ENCODE measurements at places on chromosomes 5 and 9.
A peak's percentile ranks its signal among the peaks of the same experiment; 100 is the strongest.

- no peak for DNase-seq
Observed at GRCh38 chr9:98008764-98009163, 25.6 kb downstream of the ANP32B start.

GRCh38 chr9:79817438-79818004 lies 245.8 kb downstream of the TLE4 start:
- DNase-seq, result no peak

DNA sequence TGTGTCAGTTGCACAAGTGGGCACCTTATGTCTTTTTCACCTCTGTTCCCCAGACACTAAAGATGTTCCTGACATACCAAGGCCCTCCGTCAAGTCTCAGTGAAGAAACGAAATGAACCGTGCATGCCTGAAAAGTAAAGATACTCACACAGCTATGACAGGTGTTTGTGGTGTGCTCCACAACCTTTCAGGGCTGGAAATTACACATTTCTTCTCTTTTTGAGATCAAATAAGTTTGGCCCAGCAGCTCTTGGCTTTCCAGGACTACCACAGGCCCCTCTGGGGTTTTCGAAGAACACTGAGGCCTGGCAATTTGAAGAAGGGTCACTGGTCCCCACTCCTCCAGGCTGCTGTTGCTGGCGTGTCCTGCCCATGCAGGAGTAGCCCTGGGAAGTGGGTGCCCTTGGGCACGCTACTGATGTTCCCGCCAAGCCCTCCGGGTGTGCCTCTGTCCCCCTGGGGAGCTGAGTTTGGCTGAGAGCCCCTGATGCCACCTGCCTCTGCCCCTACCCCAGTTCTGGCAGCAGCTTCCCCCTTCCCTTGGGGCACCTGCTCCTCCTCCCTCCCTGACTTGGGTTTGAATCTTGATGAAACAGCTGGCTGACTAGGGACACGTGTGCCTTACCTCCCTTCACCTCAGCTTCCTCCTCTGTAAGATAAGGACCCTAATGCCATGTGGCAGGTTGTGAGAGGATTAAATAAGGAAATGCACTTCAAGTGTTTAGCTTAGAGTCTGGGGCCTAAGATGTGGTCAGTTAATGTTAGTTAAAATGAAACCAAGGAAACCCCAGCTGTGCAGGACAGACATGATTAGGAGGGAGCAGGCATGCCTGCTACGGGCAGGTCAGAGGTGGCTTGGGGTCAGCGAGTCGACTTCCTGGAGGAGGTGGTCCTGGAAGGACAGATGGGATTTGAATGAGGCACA lies 49.1 kb upstream of the GADD45G start:
- no peak for DNase-seq

DNA sequence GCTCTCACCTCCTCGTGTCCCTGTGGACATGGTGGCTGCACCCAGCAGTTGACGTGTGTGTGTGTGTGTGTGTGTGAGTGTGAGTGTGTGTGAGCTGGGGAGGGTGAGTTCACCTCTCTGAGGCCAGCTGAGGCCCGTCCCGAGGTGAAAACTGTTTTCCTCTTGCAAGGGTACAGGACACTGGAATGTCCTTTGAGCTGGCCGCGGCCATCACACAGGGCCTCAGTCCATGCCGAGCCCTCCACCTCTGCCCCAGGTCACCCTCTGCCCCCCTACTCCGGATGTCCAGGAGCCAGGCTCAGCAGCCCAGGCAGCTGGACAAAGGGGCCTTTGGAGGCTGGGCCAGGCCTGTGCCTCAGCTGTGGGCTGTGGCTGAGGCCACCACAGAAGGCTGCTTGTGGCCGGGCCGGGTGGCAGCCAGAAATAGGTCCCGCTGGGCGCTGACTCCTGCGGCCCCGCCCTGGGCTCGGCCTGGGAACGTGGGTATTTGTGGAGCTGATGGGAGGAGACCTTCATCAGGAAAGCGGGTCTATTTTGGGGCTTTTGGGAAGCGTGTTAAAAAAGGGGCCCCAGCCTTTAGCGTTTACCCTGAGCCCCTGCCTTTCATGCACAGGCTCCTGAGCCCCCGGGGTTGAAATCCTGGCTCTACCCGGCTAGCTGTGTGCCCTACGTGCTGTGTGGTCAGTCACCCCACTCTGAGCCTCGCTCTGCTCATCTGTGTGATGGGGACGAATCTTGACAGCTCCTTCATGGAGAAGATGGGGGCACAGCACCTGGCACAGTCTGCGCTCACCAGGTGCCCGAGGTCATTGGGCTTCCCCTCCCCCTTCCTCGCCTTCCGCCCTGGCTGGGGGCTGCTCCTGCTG lies 75.1 kb upstream of the IER5L start:
- DNase-seq, result peak; percentile 78

GRCh38 chr5:138032028-138032571 lies 779 bp downstream of the FAM13B start:
- DNase-seq, result peak; percentile 69

GRCh38 chr9:90958328-90958727 lies 156.7 kb downstream of the SYK start:
- no peak for DNase-seq

- DNase-seq, result no peak
Observed at GRCh38 chr5:83406906-83407305, 64.6 kb upstream of the VCAN start.

- no peak for DNase-seq
Observed at GRCh38 chr9:33248606-33249005, 8.6 kb downstream of the SPINK4 start.

DNA sequence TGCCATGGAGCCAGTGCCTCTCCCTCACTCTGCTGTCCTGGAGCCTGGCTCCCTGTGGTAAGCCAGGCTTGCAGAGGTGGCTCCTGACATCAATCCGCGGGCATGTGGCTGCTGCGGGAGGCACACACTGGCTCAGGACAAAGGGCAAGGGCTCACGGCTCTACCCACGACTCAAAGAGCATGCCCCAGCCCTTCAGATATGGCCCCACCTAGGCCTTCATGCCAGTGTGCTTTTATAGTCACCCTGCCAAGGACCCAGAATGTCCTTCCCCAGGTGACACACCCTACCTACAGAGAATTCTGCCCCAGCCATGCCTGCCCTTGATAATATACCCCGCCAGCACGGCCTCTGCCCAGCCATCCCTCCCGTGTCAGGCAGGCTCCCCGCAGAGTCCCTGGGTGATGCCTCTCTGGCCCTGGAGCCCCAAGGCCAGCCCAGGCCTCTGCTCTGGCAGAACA lies 1.6 kb downstream of the MGAT4B start:
- DNase-seq, result no peak

DNA sequence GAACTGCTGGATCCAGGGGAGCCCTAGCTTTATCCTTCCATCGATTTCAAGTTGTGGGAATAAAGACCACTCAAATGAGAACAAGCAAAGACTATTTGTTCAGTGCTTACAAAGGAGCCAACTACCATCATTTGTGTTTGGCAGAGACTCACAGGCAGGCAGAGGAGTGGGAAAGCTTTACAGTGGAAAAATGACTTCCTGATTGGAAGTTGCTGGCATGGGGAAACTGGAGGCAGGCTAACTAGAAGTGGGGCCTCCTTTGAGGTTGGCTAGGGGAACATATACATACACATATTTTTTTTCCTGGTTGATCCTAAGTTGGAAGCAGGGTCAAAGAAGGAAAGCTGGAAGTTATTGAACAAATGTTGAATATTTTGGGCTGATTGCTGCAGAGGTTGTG lies 121.7 kb downstream of the ACTBL2 start:
- DNase-seq, result no peak

- DNase-seq, result no peak
Observed at GRCh38 chr9:127390563-127390962, 6.4 kb upstream of the SLC2A8 start.

DNA sequence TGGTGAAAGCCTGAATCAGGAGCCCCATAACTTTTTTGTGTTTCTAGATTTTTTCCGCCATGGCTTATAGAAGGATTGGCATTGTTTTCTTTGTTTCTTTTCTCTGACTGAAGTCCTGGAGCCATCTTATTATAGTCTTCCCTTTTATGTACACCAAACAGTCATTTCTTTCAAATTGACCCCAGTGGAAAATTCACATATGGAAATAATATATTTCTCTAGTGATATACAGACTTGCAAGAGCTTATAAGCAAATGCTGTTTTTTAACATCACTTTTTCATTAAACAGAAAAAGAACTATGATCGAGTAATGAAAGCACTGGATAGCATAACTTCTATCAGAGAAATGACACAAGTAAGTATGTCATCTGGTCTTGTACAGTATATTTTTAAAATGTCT lies 155.6 kb downstream of the PARP8 start:
- no peak for DNase-seq

- no peak for DNase-seq
Observed at GRCh38 chr5:170630226-170630625, 126.4 kb downstream of the KCNIP1 start.

GRCh38 chr9:127104581-127105311 lies 17.7 kb downstream of the ANGPTL2 start:
- DNase-seq, result no peak

DNA sequence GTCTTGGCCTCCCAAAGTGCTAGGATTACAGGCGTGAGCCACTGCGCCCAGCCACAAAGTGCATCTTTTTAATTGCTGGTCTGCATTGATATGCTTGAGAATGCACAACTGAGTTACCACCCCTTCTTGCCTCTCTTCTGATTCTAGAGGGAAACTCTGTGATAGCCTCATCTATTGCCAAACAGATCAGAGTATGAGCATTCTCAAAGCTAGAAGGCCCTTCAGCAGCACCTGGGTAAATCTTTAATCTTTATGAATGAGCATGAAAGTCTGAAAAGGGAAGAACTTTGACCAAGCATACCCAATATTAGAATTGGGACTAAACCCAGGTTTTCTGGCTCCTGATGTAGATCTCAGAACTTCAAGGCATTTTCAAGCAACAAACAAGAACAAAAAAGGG lies 298.3 kb upstream of the TNC start:
- DNase-seq, result no peak

DNA sequence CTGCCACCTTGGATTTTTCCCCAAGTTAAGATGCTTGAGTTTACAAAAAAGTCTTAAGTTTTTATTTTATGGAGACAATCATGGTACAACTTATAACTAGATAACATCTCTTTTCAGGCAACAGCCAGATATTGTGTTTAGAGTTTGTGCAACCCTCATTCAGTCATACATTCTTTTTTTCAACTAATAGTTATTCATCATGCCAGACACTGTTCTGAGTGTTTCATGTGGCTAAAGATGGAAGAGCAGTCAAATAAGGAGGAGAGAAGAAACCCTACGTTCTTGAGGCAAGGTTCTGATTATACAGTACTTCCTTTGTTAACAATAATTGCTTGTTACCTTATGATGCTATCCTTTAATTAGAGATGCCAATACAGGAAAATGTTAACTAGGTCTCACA lies 42.1 kb upstream of the ZNF462 start:
- no peak for DNase-seq

- no peak for DNase-seq
Observed at GRCh38 chr5:125424402-125425141, 678.1 kb upstream of the ZNF608 start.

GRCh38 chr5:150675069-150675468 lies 14.0 kb downstream of the MYOZ3 start:
- no peak for DNase-seq

- no peak for DNase-seq
Observed at GRCh38 chr5:61991430-61991829, 314.6 kb upstream of the KIF2A start.

- DNase-seq, result no peak
Observed at GRCh38 chr9:98552331-98552730, 156.4 kb downstream of the GABBR2 start.

DNA sequence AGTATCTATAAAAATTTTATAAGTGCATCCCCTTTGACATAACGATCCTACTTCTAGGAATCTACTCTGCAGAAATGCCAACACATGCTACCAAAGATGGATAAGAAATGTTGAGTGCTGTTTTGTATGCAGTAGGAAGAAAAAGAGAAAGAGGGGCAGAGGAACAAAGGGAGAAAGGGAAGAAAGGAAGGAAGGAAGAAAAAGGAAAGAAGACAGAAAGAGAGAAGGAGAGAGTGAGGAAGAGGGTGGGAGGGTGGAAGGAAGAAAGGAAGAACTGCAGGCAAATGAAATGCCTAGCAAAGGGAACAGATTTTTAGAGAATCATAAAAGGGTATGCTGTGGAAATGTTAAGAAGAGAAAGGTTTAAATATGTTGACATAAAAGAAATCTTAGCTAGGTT lies 48.5 kb upstream of the ALDOB start:
- no peak for DNase-seq

DNA sequence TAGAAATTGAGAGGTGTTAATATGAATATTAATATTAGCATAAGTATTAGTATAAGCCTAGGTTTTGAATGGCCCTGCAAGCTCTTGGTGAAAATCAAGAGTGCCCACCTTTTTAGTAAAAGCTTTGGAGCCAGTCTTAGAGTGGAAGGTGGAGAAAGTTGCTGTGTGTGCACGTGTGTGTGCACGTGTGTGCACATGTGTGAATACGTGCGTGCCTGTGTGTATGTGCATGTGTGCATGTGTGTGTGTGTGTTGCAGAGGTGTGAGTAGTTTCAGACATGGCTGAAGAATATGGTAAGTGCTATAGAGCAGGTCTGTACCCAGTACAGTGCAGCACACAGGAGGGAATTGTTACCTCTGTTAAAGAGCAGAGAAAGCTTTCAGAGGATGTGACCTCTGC lies 74.3 kb downstream of the BOD1 start:
- no peak for DNase-seq

DNA sequence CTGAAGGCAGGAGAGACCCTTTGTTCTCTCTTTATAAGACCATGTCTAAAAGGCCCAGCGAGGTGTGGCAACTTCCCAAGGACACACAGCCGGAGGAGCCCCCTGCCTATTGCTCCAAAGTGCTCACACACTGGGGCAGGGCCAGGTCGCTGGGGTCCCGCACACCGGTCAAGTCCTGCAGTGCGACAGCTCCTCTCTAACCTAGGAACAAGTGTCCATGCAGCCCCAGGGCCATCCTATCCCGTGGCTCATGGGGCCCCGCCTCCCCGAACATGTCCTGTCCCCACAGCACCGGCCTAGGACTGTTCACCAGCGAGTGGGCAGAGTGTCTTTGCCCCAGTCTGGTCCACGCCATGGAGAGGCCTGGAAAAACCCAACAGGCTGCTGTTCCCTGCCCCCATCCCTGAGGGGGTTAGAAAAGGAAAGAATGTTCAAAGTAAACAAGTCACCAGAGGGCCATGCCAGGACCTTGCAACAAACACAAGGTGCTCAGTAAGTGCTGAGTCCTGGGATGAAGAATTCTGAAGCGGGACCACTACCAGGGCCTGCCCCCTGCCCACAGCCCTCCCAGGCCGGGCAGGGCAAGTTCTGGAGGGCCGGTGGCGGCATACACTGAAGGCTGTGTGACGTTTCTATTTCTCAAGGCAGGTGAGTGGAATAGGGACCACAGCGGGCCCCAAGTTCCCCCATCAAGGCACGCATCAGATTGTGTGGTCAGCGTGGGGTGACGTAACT lies 938 bp downstream of the NINJ1 start:
- DNase-seq, result no peak

DNA sequence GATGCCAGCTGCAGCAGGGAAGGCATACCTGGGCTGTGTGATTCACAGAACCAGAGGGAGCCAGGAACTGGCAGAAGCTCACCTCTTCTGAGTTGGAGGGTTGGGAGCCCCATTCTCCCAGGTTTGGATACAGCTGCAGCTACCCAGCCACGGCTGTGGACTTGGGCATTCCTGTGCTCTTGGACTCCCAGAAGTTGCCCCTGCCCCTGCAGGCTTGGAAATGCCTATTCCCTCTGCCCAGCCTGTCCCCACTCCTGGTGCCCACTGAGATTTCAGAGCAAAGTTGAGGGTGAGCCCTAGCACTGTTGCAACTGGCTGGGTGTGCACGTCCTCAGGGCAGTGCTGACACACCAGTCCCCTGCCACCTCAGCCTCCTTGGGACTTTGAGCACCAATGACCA lies 489.7 kb downstream of the SLCO4C1 start:
- no peak for DNase-seq

All from putamen (tissue), 1 donor.